ENCODE measurements at places on chromosomes 6 and 20.

GRCh38 chr20:37749620-37750403 is 56.0 kb downstream of the CTNNBL1 start:
- DNase-seq, result no peak

- DNase-seq, result no peak
Observed at GRCh38 chr6:67736816-67737215, 898.3 kb upstream of the ADGRB3 start.

DNA sequence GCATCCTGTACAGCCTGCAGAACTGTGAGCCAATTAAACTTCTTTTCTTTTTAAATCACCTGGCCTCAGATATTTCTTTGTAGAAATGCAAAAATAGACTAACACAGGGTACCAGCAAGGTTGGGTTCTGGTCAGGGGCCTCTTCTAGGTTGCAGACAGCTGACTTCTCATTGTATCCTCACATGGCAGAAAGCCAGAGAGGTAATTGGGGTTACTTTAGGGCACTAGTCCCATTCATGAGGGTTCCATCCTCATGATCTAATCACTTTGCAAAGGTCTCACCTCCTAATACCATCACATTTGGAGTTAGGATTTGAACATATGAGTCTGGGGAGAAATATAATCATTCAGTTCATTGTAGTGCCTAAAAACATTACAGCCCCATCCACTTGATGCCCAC is 101.5 kb downstream of the LCA5 start:
- no peak for DNase-seq

DNA sequence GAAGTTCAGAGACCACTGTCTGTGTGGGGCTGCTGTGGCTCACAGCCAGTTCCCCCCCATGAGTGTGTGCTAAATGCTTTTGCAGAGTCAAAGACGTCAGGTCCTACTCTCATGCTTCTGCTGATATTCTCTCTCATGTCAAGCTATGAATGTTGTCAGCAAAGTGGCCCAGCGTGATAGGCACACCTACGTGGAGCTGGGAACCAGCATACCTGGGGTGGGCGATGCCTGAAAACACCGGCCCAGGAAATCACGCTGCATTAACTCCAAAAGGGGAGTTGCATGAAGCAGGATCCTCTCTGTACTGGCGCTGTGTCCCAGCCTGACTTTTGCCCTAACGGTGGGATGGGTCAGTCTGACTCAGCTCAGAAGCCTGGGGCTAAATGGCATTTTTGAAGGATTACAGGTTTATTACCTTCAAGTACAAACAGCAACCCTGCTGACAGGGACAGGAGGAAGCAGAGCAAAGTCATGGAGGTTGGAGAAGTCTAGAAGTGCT is 9.0 kb upstream of the MRPS10 start:
- DNase-seq, result no peak

DNA sequence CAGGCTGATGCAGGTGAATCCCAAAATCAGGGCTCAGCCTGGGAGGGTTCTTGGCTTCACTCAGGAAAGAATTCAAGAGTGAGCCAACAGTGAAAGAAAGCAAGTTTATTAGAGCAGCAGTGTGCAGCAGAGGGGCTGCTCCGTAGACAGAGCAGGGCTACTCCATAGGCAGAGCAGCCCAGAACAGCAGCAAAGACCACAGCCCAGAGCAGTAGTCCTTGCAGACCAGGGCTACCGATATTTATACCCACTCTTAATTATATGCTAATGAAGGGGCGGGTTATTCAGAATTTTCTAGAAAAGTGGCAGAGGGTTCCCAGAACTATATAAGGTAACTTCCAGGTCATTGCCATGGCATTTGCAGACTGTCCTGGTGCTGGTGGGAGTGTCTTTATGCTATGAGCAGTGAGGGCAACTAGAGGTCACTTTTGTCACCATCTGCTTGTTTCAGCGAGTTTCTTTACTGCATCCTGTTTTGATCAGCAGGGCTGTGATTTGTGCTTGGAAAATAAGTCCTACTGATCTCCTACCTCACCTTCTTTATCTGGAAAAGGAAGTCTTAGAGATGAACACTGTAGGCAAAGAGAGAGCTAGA is 39.8 kb upstream of the PTPN1 start:
- no peak for DNase-seq

- DNase-seq, result peak; percentile 25
Observed at GRCh38 chr6:113994934-113995342, 24.0 kb upstream of the HDAC2 start.

GRCh38 chr6:7129784-7130569 is 22.2 kb downstream of the RREB1 start:
- no peak for DNase-seq

All from NCI-H2081 (cell line).